CD4-positive, alpha-beta T cell treated with Interleukin-12 subunit alpha and Interleukin-12 subunit beta, for 1 hour (primary cell): ENCODE measurements at places on chromosomes 1 and 21.

DNA sequence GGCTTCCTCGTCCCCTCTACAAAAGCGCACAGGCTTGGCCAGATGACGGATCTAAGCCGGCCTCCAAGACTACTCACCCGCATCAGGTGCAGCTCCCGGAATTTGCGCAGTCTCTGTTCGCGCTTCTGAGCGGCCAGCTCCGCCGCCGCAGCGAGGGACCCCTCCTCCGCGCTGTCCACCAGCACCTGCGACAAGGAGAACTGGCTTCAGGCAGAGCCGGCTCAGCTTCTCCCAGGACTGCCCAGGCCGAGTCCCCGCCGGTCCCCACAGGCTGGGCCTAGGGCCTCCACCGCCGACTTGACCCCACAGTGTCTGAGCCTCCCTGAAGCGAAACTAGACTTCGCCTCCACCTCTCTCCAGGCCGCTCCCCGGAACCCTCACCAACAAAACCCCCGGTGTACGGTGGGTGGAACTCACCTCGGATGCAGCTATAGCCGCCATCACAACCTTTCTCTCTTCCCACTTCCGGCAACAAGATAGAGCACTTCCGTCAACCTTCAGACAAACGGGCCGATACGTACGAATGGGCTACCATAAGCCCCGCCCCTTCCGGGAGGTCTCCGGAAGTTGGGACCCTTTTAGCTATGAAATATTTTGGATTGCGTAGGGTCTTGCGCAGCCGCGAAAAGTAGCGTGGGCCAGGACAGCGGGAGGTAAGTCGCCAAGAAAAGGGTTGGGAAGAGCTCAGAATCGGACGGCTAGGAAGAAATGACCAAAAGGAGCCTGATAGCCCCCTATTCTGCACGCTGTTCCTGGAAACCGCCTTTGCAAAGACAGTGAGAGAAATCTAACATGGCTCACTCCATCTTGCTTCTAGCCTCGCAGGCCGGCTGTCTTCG is at the start of gene SYF2:
Gene SYF2 (minus strand): TSS at position 476 of the 839 bp plus-strand sequence. CDS start 35 bp downstream, at position 441.
- peak; percentile 93 for DNase-seq

GRCh38 chr1:35222322-35223083 is 29.6 kb upstream of the SFPQ start:
- no peak for DNase-seq

- DNase-seq = no peak
These were observed 15.7 kb downstream of the RNF19B start for GRCh38 chr1:32948905-32949304.

DNA sequence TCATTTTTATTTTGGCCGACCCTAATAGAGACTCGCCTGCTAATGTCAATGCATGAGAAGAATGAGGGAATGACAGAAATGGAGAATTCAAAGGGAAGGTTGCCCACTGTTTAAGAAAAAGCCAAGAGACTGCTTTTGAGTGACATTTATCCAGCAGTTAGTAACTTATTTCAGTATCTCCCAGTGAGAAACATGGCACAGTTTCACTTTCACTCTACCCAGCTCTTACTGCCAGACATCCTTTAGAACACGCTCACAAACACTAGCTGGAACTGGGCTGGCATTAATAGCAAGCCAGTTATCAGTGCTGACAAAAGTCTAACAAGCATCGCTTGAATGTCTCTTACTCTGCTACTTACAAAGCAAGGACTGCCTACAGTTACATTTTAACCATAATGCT is 8.5 kb downstream of the GGPS1 start:
- peak; percentile 58 for DNase-seq

DNA sequence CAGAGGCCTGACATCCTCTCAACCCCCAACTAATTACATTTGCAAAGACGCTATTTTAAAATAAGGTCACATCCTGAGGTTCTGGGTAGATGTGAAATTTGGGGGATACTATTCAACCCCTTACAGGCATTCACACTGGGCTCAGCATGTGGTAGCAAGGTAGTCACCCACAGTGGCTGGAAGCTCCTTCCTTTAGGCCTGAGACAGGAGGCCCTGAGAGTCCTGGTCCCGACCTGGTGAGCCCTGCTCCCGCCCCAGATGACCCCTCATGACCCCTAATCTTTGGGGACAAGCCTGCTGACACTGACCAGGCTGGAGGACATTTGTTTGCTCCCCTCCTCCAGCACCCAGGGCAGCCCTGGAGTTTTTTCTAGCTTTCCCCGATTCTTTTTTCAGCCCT is 225.9 kb downstream of the DYRK1A start:
- DNase-seq = no peak

GRCh38 chr1:246622035-246622652 is 55.9 kb downstream of the CNST start:
- DNase-seq = no peak

- no peak for DNase-seq
These were observed 42.9 kb upstream of the ZNF326 start for GRCh38 chr1:89951766-89952604.

DNA sequence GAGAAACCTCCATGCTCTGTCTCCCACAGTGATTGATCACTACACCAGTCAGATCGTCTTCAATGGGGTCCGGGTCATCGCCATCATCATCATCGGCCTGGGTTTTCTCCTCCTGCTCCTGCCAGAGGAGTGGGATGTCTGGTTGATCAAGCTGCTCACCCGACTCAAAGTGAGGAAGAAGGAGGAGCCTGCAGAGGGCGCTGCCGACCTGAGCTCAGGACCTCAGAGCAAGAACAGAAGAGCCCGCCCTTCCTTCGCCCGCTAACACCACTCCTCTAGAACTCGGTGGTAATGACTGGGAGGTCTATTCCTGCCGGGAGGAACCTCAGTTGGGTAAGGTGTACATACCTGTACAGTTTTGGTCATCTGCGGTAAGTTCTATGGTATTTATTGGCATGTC is 50.3 kb upstream of the COA6 start:
- DNase-seq = peak; percentile 63

DNA sequence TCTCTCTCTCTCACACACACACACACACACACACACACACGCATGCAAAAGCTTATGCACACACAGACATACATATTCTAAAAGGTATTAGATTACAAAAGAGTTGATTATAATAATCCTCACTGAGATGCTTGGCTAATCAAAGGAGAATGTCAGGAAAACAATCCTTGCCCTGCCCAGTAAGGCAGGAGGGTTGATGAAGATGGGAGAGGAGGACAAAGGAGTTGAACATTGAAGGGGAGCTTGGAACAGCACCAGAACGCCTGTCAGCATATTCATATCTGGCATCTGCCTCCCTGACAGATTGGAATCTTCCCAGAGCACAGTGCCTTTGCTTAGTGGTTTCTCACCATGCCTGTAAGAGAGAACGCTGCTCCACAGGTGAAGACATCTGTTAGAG is 68.6 kb upstream of the PALMD start:
- no peak for DNase-seq

DNA sequence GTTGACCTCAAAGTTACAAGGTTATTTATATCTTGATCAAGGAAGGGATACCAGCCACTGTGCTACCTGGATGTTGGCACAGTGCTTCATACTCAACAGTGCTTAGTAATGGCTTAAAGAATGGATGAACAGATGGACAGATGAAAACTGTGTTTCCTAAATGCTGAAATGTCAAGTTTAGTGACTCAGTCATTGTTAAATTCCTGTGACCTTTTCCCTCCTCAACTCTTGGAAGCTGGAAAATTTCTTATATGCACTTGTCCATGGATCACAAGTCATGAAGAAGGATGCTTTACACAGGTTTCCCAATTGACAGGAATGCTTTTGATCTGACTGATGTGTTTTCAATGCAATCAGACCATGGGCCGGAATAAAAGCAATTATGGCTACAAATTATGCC is 39.6 kb upstream of the SLC19A2 start:
- no peak for DNase-seq
